ENCODE measurements at places on chromosomes 2 and 18.

DNA sequence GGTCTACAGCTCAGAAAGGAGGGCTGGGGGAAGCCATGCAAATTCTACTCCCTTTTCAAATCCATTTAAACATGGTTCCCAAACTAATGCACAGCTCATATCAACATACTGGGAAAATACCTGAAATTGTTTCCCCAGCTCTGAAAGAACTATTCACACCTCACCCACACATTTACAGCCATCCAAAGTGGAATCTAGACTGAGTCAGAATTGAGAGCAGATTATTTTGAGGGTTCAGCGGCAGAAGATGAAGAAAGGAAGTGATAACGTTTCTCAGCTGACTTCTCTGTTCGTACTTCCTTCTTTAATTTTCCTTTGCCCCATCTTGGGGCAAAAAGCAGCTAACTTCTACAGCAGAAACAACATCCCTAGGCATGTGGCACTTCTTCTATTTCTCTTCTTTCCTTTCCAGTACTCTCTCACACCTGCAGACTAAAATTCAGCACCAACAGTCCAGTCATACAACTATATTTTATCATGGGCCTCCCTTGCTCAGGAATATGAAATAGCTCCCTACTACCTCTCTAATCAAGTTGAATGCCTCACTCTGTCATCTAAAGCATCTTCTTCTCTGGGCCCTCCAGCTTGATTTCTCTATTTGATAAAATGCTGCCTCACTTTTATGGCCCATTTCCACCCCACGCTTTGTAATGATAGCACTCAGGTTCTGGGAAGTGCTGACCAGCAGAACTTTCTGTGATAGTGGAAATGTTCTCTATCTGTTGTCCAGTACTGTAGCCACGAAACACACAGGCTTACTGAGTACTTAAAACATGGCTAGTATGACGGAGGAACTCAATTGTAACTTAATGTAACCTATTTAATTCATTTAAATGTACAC, 35.9 kb downstream of the ARHGAP25 start:
- no peak for DNase-seq

DNA sequence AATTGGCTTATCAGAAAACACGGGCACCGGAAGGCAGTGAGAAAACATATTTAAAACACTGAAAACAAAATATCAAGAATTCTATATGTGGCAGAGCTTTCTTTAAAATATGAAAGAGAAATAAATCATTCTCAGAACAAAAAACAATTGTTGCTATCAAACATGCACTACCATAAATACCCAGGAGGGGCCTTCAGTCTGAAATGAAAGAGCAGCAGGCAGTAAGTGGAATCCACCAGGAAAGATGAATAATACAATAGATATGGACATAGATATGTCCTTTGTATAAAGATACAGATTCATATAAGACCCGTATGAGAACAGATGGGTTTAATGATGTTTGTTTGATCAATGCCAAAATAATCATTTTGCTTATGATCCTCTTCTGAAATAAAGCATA, 142.0 kb downstream of the TMEM18 start:
- no peak for DNase-seq

DNA sequence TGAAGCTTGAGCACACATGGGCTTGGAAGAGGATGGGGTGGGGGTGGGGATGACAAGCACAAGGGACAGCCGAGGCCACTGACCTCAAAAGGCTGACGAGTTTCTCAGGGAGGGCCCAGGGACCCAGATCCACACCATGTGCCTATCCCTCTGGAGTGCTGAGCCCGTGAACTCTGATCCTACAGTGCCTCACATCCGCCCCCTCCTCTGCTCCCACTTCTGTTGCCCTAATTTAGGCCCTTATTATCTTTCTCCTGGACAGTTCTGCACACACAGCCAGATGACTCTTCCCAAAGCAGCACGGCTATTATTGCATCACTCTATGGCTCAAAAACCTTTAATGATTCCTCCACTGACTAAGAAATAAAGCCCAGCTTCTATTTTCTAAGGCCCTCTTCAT, 24.8 kb downstream of the CYRIA start:
- no peak for DNase-seq

GRCh38 chr2:11333427-11334183, 10.8 kb downstream of the ROCK2 start:
- DNase-seq = no peak

- DNase-seq = no peak
Measured at GRCh38 chr18:75218065-75218923, 7.7 kb downstream of the TSHZ1 start.

- DNase-seq = no peak
Measured at GRCh38 chr2:232225895-232226294, 152.7 kb upstream of the ALPP start.

GRCh38 chr2:35973132-35973736, 382.3 kb upstream of the CRIM1 start:
- no peak for DNase-seq

DNA sequence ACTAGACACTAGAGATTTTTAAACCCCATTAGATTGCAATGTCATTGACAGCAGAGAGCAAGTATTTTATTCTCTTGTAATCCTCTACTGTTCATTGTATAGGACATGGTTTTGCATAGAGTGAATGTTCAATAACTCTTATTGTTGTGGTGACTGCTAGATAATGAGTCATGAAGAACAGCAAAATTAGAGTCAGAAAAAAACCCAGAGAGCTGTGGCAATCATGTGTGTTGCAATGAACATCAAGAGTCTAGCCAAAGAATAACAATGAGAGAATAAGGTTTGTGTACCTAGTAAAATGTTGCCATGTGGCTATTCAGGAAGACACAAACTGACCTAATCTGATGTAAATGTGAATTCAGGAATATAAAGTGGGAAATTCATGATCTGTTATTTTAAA, 684.0 kb downstream of the DSC3 start:
- no peak for DNase-seq

GRCh38 chr2:105765415-105766299, 20.9 kb downstream of the NCK2 start:
- no peak for DNase-seq

GRCh38 chr2:131145040-131145439, 39.9 kb downstream of the PLEKHB2 start:
- no peak for DNase-seq

DNA sequence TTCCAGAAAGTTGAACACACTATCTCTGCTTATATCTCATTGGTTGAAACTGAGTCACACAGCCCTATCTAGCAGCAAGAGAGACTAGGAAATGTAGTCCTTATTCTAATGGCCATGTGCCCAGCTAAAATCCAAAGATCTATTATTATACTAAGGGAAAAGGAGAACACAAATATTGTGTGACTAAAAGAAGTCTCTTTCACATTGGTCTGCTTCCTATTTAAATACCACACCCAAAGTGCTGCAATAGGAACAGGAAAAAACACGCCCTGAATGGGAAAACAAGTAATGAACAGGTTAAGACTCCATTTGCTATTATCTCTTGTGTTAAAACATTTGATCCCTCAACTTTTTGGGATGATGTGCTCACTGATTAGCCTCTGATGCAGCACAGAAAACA, 86.8 kb upstream of the BARD1 start:
- DNase-seq = no peak

DNA sequence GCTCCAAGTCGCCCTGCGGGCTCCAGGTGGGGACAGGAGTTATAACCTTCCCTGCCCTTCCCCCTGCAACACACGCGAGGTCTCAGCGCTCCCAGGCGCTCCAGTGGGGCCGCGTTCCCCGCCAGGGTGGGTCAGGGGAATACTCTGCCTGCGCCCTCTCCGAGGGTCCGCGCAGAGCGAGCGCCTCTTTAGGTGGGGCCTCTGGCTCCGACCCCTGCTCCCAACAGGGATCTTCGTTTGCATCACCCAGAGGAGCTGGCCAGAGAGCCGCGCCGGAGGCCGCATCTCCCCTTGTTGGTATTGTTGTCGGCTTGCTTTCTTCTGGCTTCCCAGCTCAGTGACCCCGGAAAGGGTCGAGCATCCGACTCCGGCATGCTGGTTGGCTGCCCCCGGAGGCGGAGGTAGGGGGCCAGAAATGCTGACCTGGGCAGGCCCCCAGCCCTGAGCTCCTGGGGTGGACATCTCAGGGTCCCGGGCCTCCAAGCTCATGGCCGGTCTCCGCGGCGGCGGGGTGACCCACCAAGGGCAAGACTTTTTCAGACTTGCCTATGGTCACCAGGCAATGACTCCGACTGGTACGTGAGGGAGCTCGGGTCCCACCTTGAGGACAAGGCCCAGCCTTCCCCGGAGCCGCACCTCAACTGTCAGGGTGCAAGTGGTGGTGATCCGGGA, 11.2 kb upstream of the EN1 start:
- DNase-seq = no peak

DNA sequence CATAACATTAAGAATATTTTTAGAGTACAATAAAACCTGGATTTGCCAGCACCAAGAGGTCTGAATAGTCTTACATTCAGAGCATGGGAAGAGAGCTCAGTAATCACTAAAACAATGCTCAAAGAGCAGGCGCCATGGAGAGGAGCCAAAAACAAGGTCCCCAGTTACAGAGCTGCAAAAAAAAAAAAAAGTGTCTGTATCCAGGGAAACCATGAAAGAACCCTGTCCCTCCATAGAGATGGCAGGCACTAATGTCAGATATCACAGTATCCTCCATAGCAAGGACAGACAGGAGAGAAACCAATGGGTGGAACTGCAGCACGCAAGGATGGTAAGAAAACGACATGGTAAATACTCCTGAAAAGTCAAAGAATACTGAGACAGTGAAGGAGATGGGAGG, 19.5 kb downstream of the FBXO15 start:
- DNase-seq = no peak

DNA sequence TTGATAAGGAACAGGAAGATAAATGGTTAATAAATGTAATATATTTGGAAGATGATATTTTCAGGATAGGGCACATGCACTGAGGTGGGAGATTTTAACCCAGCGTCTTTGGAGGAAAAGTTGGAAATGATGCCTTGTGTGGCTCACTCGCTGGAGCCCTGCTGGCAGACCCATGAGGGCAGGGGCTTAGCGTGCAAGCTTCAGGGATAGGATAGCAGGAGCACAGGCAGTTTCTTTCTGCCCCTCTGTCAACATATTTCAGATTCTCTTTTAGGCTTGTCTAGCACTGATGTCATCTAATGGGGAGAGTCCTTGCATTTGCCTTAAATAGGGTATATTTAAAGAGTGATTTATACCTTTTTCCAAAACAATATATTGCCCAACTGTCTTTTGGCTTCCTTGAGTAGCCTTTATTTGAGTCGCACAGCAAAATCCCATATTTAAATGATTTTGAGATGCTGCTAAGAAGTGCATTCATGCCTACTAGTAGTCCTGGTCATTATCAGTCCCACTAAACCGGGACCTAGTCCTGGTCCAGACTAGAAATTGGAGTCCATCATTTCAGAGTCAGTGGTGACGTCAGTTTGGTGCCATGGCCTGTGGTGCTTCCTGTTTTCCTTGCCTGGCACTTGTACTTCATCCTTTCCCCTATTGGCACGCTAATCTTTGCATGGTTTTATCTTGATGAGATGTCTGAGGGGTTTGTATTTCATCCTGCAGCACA, 45.8 kb downstream of the SH3RF3 start:
- no peak for DNase-seq

- DNase-seq = no peak
Measured at GRCh38 chr18:74549591-74550104, 15.3 kb downstream of the CNDP1 start.

DNA sequence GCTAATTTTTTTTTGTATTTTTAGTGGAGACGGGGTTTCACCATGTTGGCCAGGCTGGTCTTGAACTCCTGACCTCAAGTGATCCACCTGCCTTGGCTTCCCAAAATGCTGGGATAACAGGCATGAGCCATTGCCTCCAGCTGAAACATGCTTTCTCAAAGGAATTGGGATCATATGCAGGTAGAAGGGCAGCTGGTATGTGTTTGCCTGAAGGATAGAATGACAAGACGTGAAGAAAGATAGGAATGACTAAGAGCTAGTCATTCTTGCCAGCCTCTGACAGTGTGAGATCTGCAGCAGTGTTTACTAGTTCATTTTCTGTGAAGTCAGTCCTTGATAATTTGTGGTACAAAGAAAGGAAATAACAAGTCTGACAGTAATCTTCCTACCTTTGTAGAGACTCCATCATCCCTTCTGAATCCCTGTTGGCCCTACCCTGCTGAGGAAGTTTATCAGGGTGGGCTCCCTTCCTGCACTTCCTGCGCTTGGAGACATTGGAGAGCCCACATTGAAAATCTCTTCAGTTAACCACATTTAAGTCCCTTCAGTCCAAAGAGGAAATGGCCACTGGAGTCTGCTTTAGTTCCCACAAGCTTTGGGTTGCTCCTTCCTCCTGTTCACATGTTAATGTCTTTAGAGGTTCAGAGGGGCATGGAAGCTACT, 14.7 kb downstream of the CFLAR start:
- DNase-seq = no peak

- no peak for DNase-seq
Measured at GRCh38 chr18:55778788-55779690, 191.0 kb upstream of the TCF4 start.

DNA sequence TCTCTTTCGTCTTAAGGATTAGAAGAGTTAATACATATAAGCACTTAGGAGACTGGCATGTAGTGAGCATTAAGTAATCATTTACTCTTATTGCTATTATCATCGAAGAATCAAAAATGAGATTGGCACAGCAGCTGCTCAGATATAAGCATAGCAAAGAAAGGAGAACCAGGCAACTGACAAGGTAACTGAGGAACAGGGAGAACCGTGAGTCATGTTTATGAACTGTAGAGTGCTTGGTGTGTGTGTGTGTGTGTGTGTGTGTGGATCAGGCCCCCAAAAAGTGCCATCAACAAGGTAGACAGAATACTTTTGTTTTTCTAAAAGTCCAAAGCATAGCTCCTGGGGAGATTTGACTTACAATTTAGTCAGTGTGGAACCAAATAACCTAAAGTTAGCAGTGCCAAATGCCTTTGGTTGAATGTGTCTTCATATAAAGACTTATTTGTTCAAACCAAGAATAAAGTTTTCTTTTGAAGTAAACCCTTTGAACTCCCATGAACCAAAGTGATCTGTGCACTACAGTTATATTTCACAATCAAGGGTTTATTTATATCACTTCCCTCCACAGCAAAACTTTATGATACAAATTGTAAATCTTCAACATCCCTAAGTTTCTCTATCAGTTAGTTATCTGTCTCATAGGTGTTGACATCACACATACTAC, 660.6 kb downstream of the NYAP2 start:
- DNase-seq = no peak

- DNase-seq = no peak
Measured at GRCh38 chr2:54088719-54089118, 26.7 kb upstream of the ACYP2 start.

DNA sequence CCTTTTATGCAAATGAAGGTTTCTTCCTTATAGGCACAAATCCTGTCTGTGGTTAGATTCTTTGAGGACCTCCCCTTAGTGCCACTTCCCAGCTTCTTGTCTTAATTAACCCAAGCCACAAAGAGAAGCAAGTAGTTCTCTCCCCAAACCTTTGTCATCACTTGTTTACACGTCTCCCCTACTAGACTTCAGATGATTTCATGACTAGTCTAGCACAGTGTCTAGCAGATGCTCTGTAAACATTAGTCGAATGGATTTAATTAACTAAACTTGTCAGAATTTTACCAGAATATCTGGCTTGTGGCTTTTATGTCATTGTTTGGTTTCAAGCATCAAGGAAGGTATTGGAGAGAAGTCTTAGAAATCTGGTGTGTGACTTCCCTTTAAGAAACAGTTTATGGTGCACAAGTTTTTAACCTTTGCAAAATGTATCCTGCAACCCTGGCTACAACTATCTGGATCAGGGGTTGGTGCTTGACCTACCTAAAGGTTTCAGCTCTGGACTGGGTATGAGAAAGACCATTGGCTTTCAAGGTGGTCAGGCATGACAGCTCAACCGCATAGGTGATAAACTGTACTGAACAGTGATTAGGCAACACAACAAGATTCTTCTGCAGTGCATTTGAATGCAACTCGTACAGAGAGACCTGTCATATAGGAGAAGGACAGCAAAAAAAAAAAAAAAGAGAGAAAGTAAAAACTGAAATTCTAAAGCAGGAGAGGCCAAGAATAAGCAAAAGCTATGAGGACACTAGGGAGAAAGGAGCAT, 93.2 kb upstream of the CCDC150 start:
- no peak for DNase-seq

Data from activated CD4-positive, alpha-beta T cell treated with anti-CD3 and anti-CD28 coated beads, Interleukin-2, amount 50 U/mL, for 1 hour (primary cell).